ENCODE measurements at places on chromosomes 12 and 14.
A peak's percentile ranks its signal among the peaks of the same experiment; 100 is the strongest.

DNA sequence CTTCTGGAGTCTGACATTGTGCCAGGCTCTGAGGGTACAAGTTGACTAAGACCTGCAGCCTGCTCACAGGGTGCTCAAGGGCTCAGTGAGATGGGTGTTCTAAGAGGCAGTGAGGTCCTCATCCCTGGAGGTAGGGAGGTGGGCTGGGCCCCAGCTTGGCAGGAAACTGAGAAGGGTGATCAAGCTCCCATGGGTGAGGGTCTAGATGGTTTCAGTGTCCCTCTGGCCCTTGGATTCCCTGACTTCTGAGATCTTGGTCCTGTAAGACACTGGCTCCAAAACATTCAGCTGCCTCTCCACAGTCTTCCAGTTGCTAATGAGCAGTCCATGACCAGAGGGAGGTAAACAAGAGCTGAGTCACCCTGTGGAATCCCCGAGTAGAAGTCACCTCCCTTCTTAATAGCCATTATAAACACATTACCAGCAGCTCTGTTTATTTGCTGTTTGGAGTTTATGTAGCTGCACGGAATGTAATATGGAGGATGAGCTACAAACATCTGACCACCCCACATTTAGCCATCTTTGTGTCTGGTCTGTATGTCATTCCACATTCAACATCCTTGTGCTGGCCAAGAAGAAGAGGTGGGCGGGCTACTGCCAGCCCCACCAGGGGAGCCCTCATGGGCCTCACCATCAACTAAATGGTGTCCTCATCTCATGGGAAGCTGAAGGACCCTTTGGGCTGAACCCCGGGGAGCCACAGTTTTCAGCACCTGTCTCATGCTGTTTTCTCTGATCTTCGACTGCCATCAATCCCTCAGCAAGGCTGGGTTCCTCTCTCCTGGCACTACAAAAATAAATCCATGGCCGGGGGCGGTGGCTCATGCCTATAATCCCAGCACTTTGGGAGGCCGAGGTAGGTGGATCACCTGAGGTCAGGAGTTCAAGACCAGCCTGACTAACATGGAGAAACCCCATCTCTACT lies 37.2 kb upstream of the BDKRB2 start:
- DNase-seq = no peak

GRCh38 chr12:5524769-5525436 lies 93.0 kb downstream of the NTF3 start:
- no peak for DNase-seq

DNA sequence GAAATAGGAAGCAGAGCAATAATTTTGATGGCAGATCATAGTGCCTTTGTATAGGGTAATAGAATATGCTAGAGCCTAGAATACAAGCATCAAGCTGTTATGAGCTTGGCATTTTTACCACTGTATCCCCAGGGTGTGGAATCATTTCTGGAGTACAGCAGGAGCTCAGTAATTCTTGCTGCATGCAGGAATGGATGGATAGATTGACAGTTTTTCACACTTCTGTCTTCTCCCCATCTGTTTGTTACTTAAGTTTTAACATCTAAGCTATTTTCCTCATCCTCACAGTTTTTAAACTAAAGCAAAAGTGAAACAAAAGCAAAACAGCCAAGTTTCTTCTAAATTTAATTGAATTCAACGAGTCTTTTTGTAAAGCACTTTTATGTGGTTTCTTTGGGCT lies 32.6 kb downstream of the ALG10 start:
- DNase-seq = no peak

DNA sequence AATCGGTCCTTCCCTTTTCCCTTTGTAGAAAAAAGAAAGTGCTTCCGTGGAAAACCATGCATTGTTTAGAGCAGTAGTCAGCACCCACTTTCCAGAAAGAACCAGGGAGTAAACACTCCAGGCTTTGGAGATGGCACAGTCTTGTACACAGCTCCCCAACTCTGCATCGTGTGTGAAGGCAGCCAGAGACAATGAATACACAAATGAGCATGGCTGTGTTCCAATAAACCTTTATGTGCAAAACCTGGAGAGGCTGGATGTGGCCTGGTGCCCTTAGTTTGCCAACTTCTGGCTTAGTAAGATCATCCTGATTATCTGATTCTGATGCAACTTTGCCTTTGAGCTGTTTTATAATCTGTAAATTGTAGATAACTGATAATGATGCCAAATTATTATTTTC lies 463.4 kb upstream of the TMEM132C start:
- no peak for DNase-seq

- DNase-seq = no peak
Observed at GRCh38 chr12:62903151-62903550, 31.8 kb downstream of the PPM1H start.

DNA sequence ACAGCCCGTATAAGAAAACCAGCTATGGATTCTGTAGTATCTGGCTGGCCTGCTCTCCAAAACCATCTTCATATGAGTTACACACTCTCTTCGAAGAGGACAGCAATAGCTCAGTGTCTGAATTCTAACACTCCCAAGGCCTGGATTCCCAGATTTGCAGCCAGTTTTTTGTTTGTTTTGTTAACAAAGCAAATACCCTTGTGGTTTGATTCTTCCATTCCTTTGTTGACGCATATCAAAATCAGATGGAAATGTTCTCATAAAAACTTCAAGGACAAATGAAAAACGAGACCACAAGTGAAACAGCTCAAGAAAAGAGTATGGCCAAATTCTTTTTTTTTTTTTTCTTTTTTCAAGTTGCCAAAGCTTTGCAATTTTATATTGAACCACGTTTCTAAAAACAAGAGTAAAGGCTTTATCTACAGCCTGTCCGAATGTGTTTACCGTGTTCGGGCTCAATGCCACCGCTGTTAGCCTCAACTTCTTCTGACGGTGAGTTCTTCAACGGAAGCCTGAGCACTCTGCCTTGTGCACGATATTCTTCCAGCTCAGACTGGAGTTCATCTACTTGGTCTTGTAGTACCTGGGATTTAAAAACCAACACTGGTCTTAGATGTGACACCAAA lies 67.5 kb downstream of the NIN start:
- DNase-seq = peak; percentile 94

GRCh38 chr14:89827265-89827664 lies 127.3 kb downstream of the EFCAB11 start:
- no peak for DNase-seq

DNA sequence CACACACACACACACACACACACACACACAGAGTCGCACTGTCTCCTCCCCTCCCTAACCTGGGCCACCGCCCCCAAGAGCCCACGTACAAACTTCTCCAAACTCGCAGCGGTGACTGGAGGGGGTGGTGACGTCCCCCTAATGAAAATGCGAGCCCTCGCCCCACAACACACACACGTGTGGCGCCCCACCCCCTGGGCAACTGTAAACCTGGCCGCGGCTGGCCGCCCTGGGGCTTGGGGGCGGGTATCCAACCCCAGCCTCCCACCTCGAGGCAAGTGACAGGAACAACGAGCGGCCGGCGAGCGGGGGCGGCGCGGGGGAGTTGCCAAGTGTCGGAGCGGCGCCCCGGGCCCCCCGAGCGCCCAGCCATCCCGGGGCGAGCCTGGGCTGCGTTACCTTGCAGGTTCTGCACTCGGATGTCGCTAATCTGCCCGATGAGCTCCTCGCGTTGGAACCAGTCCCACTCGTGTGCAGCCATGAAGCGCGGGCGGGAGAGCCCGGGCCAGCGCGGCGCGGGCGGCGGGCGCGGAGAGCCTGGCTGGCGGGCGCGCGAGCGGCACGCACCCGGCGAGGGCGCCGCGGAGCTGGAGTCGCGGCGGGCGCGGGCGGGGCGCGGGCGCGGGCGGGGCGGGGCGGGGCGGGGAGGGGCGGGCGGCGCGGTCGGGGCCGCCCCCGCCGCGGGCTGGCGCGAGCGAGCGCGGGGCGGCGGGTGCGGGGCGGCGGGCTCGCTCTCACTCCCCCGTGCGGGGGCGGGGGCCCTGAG lies at the start of gene CLMN:
TSS of gene CLMN (minus strand) at position 597 of the 766 bp plus-strand sequence. CDS start at position 481, 116 bp downstream.
- no peak for DNase-seq

DNA sequence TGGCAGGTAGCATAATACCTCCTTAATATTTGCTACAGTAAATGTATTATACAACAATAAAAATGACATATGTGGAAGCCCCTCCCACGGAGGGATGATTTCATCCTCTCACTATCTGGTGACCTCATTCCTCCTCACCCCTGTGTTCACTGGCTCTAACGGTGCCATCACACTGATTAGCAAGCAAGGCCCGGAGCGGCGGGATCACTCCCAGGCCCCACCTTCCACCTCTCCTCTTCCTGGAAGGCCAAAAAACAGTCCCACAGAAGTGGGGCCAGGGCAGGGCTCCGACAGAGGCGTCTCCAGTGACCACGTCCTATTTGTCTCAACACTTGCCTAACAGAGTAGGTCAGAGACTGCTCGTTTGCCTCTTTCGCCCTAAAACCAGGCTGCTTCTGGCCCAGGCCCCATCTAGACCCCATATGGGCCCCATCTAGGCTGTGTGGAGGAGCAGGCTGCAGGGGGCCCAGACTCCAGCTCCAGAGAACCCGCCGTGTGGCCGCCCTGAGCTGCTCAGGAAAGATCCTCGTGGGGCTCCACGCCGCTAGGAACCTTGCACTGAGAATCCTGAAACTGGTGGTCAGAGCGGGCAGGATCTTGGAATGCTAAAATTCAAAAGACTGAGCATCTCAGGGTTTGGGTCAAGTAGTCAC lies 3.7 kb downstream of the SELPLG start:
- DNase-seq = peak; percentile 62

DNA sequence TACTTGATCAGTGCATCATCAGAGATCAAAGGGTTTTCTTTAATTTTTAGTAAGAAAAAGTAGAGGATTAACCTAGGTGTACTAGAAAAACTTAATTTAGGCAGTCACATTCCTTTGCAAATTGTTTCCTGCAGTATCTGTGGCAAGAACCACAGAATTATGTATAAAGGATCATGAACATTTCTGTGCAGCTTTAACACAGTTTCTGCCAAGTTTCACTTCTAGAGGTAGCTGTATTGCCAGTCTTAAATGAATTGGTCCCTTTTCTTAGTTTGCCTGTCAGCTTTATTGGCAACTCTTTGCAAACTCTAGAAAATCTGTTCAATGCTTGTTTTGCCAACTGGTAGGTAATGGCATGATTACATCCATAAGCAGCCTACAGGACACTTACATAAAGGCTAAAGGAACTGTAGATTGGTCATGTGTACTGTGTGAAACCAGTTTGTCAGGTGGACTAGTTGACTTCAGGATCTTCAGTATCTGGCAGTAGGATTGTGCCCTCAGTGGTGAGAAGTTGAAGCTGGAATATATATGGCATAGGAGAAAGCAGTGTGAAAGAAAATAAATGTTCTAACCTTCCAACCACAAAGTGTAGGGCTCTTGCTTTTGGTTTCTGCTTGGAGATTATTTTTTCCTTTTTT lies 75.9 kb downstream of the TTLL5 start:
- DNase-seq = no peak

GRCh38 chr12:31362759-31363415 lies 36.9 kb upstream of the SINHCAF start:
- no peak for DNase-seq

DNA sequence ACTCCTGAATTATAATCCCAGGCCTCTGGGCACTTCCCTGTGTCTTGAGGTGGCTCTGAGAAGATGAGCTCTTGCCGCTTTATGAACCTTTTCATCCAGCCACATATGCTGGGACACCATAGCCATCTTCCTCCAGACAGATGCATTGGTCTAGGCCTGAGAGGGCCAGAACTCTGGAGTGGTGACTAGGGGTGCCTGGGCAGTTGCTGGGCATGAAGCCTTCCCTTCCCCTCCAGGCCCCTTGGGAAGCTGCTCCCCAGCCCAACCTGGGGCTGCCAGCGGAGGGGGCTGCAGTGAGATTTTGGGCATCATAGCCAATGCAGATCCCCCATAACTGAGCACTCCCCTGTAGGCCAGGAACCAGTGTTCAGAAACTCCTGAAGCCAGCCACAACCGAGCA lies 135.2 kb downstream of the GCH1 start:
- DNase-seq = no peak

GRCh38 chr12:27309293-27309994 lies 23.2 kb upstream of the BMAL2 start:
- no peak for DNase-seq

DNA sequence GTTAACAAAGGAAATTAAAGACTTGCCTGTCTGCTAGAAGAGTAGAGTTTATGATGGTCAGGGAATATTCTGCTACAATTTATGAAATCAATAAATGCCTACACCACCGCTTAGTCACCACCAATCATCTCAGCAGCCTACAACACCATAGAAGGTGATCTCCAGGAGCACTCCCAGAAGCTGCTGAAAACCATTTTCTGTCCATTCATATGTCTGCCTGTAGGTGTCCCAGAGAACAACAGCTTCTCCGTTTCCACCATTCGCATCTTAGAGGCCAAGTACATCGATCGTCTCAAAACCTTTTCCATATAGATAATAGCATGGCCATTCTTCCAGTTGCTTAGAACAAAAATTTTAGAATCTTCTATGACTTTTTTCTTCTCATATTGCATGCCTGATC lies 303.4 kb downstream of the KCNC2 start:
- DNase-seq = no peak

GRCh38 chr12:62622177-62622576 lies 155.6 kb downstream of the MON2 start:
- DNase-seq = no peak

DNA sequence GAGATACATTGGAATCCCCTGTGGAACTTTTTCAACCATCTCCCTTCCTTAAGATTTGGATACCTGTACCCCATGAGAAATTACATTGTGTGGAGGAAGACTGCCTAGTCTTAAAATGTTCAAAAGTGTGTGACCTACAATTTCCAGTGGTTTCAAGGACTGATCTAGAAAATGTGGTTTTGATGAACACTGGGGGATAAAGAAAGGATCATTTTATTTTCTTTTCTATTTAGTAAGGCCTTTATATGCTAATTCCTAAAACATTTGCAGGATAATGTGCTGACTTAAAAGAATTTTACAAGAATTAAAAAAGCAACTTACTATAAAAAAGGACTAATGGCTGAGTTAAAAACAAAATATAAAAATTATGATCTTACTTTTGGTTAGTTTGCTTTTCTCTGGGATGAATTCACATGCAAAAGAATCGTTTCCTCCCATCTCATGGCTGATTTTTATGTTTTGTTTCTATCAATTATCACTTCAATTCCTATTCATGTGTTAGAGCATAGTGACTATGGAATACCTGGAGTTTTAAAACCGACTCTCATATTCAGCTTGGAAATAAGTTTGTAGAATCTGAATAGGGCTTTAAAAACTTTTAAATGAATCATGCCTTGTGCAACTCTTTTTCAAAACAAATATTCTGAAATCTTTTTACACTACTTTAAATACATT lies 39.9 kb upstream of the PYGL start:
- no peak for DNase-seq

GRCh38 chr14:97724265-97724731 lies 927.1 kb downstream of the VRK1 start:
- DNase-seq = no peak

- DNase-seq = no peak
Observed at GRCh38 chr14:36271939-36272907, 48.2 kb downstream of the MBIP start.

DNA sequence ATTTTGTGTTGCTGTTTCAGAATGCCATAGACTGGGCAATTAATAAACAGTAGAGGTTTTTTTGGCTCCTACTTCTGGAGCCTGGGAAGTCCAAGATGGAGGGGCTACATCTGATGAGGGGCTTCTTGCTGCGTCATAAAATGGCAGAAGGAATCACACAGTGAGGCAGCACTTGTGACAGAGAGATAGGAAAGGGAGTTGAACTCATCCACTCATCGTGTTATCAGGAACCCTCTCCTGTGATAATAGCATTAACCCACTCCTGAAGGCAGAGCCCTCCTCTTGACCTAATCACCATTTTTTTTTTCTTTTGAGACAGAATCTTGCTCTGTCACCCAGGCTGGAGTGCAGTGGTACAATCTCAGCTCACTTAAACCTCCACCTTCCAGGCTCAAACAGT lies 9.7 kb downstream of the TDG start:
- DNase-seq = no peak

Measured in skin of body (tissue), 3 donors.